Activated CD4-positive, alpha-beta T cell treated with anti-CD3 and anti-CD28 coated beads, Interleukin-2, amount 10 ng/mL, durations not matched to agents 7 days and 5 days (primary cell): ENCODE measurements at places on chromosomes 4 and X. TPM values are rescaled to one million over a fixed set of nuclear protein-coding genes. Genes with fewer than 3 reads are reported as not detected.

DNA sequence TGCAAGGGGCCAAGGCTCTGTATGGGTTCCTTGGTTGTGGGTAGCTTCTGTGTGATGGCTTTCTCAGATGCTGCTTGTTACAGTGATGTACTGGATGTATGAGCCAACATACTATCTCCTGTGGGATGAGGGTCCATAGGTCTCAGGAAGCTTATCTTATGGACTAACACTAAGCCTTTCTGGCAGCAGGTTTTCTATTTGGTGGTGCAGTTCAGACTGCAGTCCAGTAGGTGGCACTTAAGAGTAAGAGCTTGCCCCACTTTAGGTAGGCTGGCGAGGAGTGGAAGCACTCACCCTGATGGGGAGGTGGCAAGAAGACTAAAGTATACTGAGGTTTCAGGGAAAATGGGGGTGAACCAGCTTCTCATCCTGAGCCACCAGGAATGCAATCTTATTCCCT is 306.7 kb upstream of the MAOA start:
- peak; percentile 37 for DNase-seq

DNA sequence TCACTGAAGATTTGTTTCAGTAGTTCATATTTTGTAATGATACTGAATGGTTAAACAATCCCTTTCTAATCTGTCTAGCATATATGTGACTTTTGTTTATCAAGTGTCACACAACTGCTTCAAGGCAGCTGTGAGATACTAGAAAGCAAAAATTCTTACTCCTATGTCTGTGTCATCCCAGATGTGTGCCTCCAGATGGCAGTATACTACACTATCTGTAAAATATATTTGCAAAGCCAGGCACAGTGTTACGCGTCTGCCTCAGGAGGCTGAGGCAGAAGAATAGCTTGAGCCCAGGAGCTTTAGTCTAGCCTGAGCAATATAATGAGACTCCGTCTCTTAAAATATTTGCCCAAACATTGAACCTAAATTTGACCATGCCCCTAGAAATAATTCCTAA is 4.0 kb downstream of the NUDT10 start:
- peak; percentile 33 for DNase-seq

GRCh38 chrX:155022585-155022984 is at the start of gene F8:
TSS of gene F8 (minus strand) at chrX:155022723. CDS start at chrX:155022552, 171 bp downstream.
- no peak for DNase-seq

DNA sequence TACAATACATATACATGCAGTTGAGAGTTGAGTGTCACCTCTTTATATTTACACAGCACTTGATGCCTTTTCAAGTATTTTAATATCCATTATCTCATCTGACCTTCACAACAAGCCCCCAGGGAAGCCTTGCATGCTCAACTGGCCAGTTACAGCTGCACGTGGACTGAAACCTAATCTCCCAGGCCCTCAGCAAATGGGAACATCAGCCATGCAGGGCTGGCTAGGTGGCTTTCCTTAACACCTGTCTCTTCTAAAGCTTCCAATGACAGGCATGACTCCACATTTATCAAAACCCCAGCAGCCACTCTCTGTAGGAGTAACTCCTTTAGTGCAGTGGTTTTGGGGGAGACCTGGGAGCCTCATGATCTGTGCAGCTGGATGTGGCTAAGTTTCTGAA is 56.4 kb downstream of the PHKA2 start:
- DNase-seq: no peak

DNA sequence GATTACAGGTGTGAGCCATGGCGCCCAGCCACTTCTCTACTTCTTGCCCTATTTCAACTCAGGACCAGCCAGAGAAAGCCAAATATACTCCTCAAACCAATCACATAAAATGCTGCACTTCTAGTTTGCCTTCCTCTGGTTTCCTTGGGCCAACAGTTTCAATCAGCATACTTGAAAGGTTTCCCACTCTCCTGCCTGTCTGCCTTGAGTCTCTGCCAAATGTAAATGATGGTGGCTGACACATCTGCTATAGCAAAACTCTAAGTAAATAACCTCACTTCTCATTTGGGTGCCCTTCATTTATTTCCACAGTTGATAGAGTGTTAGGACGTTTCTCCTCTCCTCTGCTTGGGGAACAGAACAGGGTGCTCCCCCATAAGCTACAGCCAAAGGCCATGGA is 36.4 kb upstream of the PPA2 start:
- DNase-seq: no peak

GRCh38 chr4:127580300-127580699 is 52.5 kb upstream of the INTU start:
- DNase-seq: no peak

- no peak for DNase-seq
These were observed 184.5 kb downstream of the CLCN4 start for GRCh38 chrX:10341309-10341708.

- DNase-seq: peak; percentile 25
These were observed 12.2 kb downstream of the UCP1 start for GRCh38 chr4:140556372-140557085.

DNA sequence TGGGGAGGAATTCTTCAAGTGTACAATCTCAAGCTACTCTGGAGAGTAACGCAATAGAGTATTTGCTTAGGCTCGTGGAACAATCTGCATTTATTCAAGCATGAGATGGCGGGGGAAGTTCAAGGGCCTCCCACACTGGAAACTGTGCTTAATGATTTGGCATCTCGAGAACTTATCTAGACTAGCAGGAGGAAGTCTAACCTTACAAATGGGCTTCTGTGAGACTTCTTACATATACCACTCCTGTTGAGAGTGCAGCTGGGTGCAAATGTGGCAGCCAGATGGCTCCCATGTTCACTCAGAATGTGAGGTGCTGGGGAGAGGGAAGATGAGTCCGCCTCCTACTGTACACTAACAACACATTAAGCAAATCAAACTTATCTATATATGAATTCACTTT is 29.3 kb upstream of the PTPN13 start:
- no peak for DNase-seq

DNA sequence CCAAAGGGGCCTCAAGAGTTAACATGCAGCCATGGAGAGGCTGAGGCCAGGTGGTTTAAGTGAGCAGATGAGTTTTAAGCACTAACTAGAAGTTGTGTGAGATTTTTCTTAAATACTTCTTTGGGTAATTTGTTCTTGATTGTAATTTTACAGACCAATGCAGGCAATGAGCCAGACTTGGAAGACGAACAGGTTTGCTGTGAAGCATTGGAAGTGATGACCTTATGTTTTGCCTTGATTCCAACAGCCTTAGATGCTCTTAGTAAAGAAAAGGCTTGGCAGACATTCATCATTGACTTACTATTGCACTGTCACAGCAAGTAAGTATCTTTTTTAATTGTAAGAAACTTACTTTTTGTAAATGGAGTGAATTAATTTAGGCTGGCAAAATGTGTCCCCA is 103.9 kb downstream of the USP9X start:
- no peak for DNase-seq

The BEND2 gene
- not detected for total RNA-seq

The RHOXF2B gene
- total RNA-seq: not detected

The XAGE2 gene
- total RNA-seq: not detected

The TREX2 gene
- total RNA-seq: 3.0 TPM
